ENCODE measurements at places on chromosomes 11 and 22. TPM values are rescaled to one million over a fixed set of nuclear protein-coding genes. Genes with fewer than 3 reads are reported as not detected.
A peak's percentile ranks its signal among the peaks of the same experiment; 100 is the strongest.

DNA sequence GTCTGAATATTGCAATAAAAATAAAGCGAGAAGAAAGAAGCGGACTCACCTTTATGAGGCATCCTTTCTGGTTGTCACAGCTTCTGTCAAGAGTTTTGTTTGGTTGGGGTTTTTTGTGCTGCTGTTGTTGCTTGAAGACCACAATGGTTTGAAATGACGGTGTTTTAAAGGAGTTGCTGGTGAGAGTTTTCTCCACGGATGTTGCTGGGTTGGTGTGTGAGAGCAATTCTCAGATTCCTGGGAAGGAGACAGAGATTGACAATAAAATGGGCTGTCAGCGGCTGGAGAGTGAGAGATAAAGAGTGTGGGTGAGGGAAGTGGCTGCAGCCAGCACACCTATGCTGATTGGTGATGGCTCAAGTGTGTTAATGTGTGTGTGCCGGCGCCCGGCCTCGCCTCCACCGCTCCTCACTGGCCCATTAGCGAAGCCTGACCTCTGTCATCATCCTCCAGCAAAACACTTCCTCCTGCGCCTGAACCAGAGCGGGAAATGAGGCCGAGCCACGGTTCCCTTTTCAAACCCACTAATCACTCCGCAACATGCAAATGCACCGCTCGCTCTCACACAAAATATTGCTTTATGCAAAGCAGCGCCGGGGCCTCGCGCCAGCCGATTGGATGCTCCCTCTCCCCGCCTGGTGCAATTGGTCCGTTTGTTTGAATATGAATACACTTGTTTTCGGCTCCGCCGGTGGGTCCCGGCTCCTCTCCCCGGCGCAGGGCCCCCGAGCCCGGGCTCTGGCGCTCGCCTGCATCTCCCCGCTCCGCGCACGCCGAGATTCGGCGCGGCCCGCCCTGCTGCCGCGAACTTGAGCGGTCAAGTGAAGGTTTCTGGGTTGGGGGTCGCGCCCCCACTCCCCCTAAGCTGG, at the start of gene PAX6:
Gene PAX6 (minus strand): TSS at position 544 of the 869 bp plus-strand sequence. CDS start 4,911 bp downstream, outside the sequence.
- no peaks in the 10 kb centered on the region for H3K4me1 ChIP-seq
- no peaks in the 10 kb centered on the region for H3K36me3 ChIP-seq
- no peak within 1 kb of the TSS for H3K27ac ChIP-seq
- H3K27me3 ChIP-seq, result peaks cover 99% of the 10 kb centered on the region
- peak within 1 kb of the TSS; percentile 33 for H3K4me3 ChIP-seq

DNA sequence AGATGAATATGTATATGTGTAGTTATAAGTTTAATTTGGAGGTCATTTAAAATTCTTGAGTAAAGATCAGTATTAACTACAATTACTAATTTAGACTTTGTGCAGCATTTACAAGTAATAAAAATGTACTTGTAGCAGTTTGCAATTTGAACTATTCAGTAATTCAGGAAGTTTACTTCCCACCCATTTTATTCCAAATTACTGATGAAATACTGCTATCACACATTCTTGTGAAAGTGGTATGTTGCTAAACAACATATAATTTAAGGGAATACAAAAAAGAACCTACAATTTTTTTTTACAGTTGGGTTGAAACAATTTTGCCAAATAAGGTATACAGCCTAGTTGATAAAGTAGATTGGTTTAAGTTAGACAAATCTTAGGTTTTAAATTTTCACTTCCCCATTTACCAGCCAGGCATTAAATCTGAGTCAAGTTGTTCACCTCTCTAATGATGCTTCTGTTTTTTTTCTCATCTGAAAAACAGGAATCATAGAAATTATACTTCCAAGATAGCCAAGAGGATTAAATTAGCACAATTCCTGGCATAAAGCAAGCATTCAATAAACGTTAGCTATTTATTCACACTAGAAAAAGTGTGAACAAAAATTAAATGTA, 45.3 kb downstream of the ZBTB44 start:
- no peaks in the 10 kb centered on the region for H3K36me3 ChIP-seq
- H3K27ac ChIP-seq, result no peak overlapping the region
- H3K4me3 ChIP-seq, result no peak overlapping the region
- no peaks in the 10 kb centered on the region for H3K27me3 ChIP-seq

- no peak for DNase-seq
- no peaks in the 10 kb centered on the region for H3K4me1 ChIP-seq
- no peaks in the 10 kb centered on the region for H3K36me3 ChIP-seq
- no peaks in the 10 kb centered on the region for H3K27me3 ChIP-seq
- H3K4me3 ChIP-seq, result no peak overlapping the region
- no peak overlapping the region for H3K27ac ChIP-seq
These were observed 22.9 kb downstream of the RAB39A start for GRCh38 chr11:107951155-107951554.

Gene KCNA4
- not detected for total RNA-seq

Gene OR51B4
- not detected for total RNA-seq

DNA sequence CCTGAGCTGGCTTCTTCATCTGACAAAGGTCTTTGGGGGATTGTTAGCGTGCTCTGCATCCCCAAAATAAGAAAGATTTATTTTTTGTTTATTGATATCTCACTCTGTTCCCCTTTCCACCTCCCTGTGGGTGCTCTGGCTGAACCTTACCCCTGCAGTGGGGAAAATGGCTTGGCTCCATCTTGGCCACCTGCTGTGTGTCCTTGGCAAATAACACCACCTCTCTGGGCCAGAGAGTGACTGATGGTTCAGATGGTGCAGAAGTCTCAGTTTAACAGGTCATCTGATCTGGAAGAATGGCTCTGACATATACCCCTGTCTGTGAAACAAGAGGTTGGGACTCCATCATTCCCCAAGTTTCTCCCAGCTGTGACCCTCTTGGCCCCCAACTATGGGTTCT, 157.6 kb downstream of the MYO18B start:
- H3K27me3 ChIP-seq, result no peaks in the 10 kb centered on the region
- DNase-seq, result no peak
- H3K36me3 ChIP-seq, result no peaks in the 10 kb centered on the region
- H3K4me3 ChIP-seq, result no peak overlapping the region
- H3K27ac ChIP-seq, result no peak overlapping the region

- no peak overlapping the region for H3K27ac ChIP-seq
- no peak for DNase-seq
- no peak overlapping the region for H3K4me3 ChIP-seq
- no peaks in the 10 kb centered on the region for H3K4me1 ChIP-seq
These were observed 87.9 kb upstream of the B3GAT1 start for GRCh38 chr11:134499990-134500389.

DNA sequence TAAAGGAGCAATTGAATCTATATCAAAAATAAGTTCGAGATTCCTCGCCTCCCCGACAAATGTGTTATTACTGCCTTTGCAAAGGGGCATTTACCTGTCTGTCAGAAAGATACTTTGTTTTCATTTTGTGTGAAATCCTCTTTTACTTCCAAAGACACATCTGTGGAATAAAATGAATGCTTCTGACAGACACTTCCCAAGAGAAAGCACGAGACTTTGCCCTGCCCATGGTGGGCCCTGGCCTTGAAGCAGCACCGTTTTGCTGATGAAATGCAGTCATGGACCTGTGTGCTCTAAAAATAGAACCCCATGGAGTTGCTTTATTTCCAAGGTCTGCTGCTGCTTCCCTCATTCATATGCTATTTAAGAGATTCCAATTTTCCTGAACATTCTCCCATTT, 85.9 kb upstream of the USP47 start:
- no peaks in the 10 kb centered on the region for H3K4me1 ChIP-seq
- no peaks in the 10 kb centered on the region for H3K36me3 ChIP-seq
- H3K27me3 ChIP-seq, result peaks cover 67% of the 10 kb centered on the region
- DNase-seq, result no peak

- H3K4me1 ChIP-seq, result no peaks in the 10 kb centered on the region
- no peak overlapping the region for H3K4me3 ChIP-seq
These were observed 44.4 kb upstream of the BARX2 start for GRCh38 chr11:129331217-129331616.

Measured in IMR-90 (cell line).